ENCODE measurements at places on chromosomes 11 and 22.

GRCh38 chr11:48018528-48019216 is 38.3 kb downstream of the PTPRJ start:
- peak; percentile 77 for DNase-seq

- no peak for DNase-seq
Measured at GRCh38 chr11:66674964-66675602, 2.6 kb downstream of the RBM4B start.

- no peak for DNase-seq
Measured at GRCh38 chr11:72588421-72589410, 85.5 kb downstream of the PDE2A start.

- DNase-seq = no peak
Measured at GRCh38 chr22:38733724-38734381, 21.9 kb downstream of the SUN2 start.

DNA sequence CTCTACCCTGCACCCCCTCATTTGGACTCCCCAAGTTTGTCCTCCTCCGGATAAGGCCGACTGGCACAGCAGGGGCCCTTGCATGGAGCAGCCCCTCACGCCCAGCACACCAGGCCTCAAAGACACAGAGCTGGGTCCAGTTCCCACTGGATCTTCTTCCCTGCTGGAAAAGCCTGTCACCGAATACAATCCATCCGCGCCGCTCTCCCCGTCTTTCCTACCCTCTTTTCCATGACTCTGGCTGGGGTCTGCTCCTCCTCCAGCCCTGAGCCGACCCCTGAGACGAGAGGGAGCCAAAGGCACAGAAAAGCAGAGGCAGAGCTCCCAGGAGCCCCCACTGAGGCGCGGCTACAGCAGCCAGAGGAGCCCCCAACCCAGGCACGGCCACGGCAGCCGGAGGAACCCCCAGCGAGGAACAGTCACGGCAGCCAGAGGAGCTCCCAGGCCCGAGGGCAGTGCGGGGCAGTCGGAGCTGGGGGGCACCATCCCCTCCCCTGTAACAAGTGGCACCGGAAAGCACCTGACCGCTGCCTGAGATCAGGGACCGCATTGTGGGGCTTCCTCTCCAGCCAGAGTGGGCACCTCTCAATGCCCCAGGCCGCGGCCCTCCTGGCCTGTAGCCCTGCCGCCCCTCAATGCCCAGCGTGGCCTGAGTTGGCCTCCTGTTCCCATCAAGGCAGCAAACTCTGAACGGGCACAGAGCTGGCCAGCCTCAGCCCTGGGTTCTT is 12.0 kb downstream of the ALG12 start:
- peak; percentile 35 for DNase-seq

Data from endodermal cell (in vitro differentiated cells).